Fibroblast of upper back skin (primary cell): ENCODE measurements at places on chromosomes 2 and 18.

GRCh38 chr2:128356127-128356526 is 37.5 kb upstream of the HS6ST1 start:
- DNase-seq = no peak

- no peak for DNase-seq
Measured at GRCh38 chr2:109497911-109498870, 115.6 kb downstream of the SEPTIN10 start.

GRCh38 chr2:238643400-238643907 is 204.4 kb upstream of the TWIST2 start:
- no peak for DNase-seq

- no peak for DNase-seq
Measured at GRCh38 chr18:67068608-67069007, 447.9 kb downstream of the DSEL start.

DNA sequence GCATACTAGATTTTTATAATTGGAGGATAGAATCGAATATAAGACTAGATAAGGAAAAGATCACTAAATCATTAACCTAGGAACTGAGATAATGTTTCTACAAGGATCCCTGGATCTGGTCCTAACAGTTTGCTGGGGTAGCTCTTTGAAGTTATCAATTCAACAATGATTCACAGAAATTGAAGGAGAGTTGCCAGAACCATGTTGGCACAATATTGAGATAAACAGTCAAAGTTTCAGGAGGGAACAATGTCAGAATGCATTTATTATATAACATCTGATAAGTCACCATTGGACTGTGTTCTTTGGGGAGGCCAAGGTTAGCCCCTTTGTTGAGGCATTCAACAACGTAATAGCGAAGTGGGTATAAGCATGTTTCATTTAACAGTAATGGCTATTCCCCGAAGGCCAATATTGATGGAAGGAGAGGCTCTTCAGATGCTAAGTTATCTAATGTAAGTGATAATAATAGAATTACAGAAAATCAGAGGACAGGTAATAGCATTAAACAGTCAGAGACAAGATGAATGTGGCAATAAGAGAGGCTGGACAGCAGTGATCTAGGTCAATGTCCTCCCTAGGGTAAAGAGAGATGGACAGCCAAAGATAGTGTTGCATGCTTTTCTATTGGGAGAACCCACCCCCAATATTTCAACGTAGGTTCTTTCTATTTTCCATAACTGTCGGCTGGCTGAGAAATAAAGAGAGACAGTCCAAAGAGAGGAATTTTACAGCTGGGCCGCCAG is 604.8 kb upstream of the GYPC start:
- no peak for DNase-seq
